ENCODE measurements at places on chromosomes 7 and 10.

GRCh38 chr7:112987171-112987570 lies 99.5 kb downstream of the GPR85 start:
- no peak for DNase-seq

GRCh38 chr10:1451362-1451888 lies 285.9 kb downstream of the ADARB2 start:
- no peak for DNase-seq

GRCh38 chr7:128879461-128879938 lies 16.8 kb downstream of the ATP6V1F start:
- no peak for DNase-seq

DNA sequence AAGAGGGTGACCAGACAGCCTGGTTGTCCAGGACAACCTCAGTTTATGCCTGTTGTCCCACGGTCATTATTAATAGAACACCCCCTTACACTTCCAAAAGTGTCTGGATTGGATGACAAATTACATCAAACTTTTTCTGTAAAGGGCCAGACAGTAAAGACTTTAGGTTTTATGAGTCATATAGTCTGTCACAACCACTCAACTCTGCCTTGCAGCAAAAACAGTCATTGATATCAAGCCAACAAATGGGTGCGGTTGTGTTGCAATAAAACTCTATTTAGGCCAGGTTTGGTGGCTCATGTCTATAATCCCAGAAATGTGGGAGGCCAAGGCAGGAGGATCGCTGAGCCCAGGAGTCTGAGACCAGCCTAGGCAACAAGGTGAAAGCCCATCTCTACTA lies 66.7 kb upstream of the ATP6V0A4 start:
- no peak for DNase-seq

DNA sequence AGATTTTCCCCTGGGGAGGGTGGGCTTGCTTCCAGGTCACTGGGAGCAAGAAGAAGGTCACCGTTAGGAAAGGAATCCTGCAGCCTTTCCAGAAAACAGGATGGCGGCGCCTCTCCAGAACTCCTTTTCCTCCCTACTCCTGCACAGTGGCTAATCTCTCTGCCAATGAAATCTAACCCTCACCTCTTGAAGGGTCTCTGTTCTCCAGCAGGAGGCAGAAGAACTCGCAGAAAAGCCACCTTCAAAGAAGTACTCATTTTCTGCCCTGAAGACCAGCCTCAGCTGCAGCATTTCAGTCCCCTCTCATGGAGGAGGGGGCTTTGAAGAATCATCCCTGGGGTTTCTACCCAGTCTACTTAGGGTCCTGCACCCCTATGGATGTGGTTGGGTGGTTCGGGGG lies 626.9 kb downstream of the CALN1 start:
- DNase-seq = no peak

DNA sequence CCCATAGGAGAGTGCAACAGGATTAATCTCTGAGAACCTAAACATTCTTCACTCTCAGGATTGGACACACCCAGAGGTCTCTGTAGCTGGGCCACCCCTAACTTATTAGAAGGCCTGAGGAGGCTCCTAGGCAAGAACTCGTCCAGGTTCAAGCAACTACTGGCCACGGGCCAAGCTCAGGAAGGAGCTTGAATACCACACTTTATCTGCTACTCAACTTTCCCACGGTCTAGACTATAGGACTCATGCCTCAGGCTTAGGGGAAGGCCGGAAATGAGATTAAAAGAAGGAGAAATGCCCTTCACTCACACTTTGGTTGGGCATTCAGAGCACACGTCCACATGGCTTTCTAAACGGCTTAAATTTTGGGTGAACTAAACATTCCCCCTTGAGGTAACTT lies 142.8 kb upstream of the PHYHIPL start:
- DNase-seq = no peak

GRCh38 chr7:36300696-36301350 lies 88.8 kb upstream of the ANLN start:
- no peak for DNase-seq

- no peak for DNase-seq
Measured at GRCh38 chr7:38296059-38296857, 22.8 kb upstream of the TARP start.

- DNase-seq = no peak
Measured at GRCh38 chr10:52368725-52369124, 54.6 kb downstream of the DKK1 start.

DNA sequence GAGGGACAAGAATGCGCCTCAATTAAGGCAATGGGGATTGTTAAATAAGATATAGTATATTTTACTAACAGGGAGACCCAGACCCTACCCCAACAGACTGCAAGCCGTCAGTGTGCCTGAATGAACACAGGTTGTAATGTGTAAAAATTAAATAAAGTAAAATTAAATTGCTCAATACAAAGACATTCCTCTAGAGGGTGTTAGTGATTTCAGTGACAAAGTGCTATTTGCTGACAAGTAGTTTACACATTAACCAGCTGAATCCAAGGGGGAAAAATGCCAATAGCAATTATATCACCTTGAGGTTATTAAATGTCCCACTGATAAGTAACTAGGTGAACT lies 110.5 kb downstream of the EBF3 start:
- no peak for DNase-seq

- no peak for DNase-seq
Measured at GRCh38 chr7:157494506-157495176, 157.8 kb downstream of the DNAJB6 start.

GRCh38 chr7:55641811-55642210 lies 69.5 kb upstream of the VOPP1 start:
- DNase-seq = no peak

DNA sequence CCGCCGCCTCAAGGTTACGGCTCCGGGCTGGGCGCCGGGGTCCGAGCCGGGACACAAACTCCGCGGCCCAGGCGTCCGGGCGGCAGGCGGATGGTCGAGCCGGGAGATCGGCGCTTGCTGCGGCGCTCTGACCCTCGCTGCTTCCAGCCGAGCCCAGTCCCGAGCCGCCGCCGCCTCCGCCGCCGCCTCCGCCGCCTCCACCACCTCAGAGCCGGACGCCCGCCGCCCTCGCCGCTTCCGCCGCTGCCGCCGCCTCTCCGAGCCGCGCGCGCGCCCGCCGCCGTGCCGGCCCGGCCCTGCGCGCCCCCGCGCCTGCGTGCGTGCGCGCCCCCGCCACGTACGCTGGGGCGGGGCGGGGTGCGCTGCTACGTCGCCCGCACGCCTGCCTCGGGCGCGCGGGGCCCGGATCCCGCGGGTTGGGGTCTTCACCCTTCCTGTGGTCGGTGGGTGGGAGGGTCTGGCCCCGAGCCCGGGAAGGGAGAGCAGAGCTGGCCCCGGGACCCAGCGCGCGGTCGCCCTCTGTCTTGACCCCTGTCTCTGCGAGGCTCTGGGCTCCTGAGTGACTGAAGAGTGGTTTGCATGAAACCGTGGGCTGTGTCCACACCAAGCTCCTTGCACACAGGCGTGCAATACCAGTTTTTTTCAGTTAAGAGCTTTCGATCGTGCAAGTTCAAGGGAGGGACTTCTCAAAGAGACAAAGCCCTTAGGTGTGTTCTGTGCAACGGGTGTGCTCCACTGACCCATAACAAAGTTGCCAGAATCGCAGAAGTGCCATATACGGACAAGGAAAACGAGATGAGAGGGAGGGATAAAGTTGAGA lies at the start of gene SMURF1:
Gene SMURF1 (minus strand): TSS at position 256 of the 820 bp plus-strand sequence. CDS start 328 bp downstream, outside the sequence.
- peak; percentile 51 for DNase-seq

DNA sequence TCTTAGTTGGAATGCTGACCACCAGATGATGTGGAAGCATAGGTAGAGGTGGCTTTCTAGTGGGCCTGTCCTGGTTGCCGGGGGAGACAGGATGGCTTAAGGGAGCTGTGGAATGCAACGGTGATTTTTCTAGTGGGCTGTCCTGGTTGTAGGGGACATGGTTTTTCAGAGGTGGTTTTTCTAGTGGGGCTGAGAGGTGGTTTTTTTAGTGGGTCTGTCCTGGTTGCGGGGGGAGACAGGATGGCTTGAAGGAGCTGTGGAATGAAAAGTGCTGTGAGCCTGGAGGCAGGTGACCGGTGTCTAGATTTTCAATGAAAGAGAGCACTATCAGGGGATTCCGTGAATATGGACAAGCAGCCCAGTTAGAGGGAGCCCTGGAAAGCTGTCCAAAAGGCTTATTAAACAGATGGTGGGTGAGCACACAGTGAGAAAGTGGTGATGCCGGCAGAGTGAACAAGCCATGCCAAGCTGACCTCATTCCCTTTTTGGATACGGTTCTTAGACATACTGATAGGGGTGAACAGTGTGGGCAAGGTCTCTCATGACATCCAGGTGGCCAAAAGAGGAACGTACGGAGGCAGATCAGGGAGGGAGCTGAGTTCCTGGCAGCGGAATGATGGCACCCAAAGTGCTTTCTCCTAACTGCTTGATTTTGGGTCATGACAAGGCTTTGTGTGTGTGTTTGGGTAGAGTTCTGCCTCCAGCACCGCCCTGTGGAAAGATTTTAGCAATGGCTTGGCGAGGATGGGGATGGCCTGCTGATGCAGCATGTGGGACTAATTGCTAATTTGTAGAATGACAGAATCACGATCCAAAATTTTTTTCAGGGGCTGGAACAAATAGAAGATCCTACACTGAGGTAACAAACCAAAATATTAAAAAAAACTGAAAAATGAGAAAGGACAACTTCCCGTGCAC lies 126.6 kb downstream of the TMEM178B start:
- no peak for DNase-seq

DNA sequence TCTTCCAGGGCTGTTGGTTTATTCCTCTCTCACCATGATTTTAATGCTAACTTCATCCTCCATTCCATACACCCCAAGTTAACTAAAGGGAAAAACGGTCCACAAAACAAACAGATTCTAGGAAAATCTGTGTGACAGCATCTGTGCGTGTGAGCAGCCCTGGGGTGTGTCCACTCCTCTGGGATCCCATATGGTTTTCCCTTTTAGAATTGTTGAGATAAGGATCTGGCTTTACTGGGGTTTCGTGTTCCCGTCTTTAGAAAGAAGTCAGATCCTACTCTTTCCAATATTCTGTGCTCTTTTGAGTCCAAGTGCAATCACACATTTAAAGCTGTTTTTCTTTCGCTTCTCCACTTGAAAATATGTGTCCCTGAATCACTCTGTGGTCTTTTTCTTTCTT lies 257.1 kb downstream of the KLF6 start:
- DNase-seq = no peak

- peak; percentile 2 for DNase-seq
Measured at GRCh38 chr10:17616403-17617030, 657 bp downstream of the HACD1 start.

DNA sequence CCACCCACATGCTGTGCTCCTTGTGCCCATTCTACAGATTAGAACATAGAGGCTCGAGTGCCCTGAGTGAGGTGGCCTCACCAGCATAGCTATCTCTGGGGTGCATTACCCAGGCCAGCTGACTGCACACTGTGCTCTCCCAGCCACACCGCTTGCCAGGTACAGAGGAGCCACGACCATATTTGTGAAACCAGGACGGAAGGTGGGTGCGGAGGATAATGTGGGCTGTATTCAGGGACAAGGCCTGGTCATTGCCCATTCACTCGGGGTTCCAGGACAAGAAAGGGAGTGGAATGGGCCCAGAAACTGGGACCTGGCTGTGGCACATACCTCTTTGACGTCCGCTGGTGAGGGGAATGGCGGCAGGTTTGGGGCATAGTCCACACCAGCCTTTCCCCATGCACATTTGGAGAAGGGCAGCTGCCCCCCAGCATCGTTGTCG lies 236.0 kb downstream of the TNS3 start:
- no peak for DNase-seq

GRCh38 chr7:121428855-121429489 lies 32.9 kb upstream of the FAM3C start:
- DNase-seq = no peak

DNA sequence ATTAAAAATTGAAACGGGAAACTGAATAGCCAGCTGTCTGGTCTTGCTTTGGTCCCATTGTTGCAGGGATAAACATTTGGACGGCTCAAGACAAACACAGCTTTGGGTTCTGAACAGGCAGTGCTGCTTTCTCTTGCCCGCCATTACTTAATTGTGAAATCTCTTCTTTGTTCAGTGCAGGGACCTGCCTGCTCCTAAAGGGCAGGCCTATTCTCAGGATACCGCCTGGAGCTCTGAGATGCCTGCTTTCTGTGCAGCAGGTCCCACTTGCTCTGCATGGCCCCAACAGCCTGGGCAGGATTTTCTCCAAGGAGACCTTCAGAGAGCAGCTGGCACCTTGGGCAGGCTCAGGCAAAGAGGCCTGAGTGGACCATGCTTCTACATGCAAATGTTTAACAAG lies 237.6 kb downstream of the KCNMA1 start:
- no peak for DNase-seq

DNA sequence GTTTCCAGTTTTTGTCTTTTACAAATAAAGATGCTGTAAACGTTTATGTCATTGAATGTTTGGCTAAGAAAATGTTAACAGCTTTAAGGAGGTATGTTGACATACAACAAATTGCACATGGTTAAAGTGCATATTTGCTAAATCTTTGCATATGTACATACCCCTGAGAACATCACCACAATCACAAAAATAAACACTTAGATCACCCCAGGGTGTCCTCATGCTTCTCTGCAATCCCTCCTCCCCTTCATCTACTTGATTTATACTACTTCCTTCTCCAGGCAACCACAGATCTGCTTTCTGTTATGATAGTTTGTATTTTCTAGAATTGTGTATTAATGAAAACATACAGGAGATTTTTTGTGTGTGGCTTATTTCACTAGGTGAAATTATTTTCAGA lies 209.5 kb downstream of the GLRX3 start:
- DNase-seq = no peak

DNA sequence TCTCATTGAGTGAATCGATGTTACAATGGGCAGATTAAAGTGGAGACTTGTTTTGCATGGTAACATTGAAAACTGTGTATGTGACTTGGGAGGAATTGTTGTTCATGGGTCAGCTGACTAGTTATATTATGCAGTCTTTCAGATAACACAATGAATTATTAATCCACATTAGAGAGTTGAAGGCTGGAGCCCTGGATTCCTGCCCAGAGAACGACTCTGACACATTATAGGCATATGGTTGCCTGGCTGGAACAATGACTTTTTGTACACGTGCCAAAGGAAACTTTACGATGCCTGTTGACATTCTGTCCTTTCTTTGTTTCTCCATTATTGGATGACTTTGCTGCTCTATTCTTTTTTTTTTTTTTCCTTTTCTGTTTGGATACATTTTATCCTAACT lies 52.3 kb upstream of the TMEM229A start:
- no peak for DNase-seq

GRCh38 chr7:1703871-1704810 lies 34.1 kb downstream of the ELFN1 start:
- no peak for DNase-seq

- peak; percentile 66 for DNase-seq
Measured at GRCh38 chr10:80444646-80445319, 9.3 kb upstream of the TSPAN14 start.

DNA sequence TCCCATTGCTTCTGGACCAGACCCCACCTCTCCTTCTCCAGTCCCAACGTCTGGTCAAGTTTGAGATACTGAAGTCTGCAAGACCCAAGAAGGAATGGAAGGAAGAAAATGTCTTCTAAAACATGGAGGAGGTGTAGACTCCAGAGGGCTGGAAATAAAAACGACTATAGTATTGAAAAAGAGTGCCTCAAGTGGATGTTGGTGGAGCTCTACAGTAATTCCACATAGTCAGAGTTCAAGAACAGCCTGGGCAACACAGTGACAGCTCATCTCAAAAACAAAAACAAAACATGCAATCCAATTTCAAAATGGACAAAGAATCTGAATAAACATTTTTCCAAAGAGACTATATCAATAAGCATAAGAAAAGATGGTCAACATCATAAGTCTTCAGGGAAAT lies 2.3 kb upstream of the PCGF6 start:
- DNase-seq = no peak

GRCh38 chr7:112701456-112701855 lies 88.7 kb downstream of the TMEM168 start:
- DNase-seq = no peak
